Psoas muscle (tissue), 8 donors: ENCODE measurements at places on chromosomes 2 and 18.
A peak's percentile ranks its signal among the peaks of the same experiment; 100 is the strongest.

- no peaks in the 10 kb centered on the region for H3K27me3 ChIP-seq
- H3K4me3 ChIP-seq = no peak overlapping the region
- H3K27ac ChIP-seq = no peak overlapping the region
- H3K4me1 ChIP-seq = no peaks in the 10 kb centered on the region
- DNase-seq = no peak
These were observed 152.9 kb upstream of the EPAS1 start for GRCh38 chr2:46144133-46144800.

GRCh38 chr2:216956820-216957493 is 97.1 kb upstream of the TNP1 start:
- H3K27me3 ChIP-seq = no peaks in the 10 kb centered on the region
- no peaks in the 10 kb centered on the region for H3K4me1 ChIP-seq
- no peak overlapping the region for H3K4me3 ChIP-seq
- H3K36me3 ChIP-seq = no peaks in the 10 kb centered on the region
- peak; percentile 67 for DNase-seq

DNA sequence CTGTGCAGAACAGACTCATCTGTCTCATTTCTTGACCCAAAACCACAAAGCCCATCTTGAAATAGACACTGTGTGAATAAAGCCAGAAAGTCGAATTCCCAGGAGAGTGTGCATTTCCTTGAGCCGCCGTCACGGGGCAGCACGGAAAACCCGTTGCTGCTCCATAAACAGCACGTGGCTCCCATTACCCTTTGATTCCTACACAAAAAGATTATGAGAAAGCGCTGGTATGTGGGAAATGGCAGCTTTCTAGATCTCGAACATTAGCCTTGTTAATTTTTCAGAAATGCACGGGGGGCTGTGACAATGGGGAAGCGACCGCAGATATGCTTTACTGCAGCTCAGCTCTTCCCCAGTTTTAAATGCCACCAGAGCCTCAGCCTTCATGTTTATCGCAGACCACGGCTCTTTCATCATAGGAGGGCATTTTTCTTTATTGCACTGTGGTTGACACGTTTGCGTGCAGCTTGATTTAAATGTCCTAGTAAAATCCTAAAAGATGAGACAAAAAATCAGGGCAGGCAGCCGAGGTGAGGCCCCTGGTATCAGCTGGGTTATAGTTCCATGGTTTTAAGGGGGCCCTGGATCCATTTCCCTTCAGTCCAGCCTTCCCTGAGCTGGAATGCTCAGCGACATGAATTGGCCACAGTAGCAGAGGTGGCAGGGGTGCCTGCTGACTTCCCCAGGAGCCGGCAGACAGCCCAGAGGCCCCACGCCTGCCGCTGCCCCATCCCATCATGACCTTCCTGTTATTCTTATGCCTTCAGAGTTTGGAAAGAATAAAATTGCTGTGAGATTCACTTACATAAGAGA is 249.3 kb downstream of the NDUFA10 start:
- H3K4me3 ChIP-seq = no peak overlapping the region
- DNase-seq = no peak
- H3K27ac ChIP-seq = no peak overlapping the region
- peaks cover 3% of the 10 kb centered on the region for H3K27me3 ChIP-seq
- H3K36me3 ChIP-seq = no peaks in the 10 kb centered on the region

- H3K27ac ChIP-seq = no peak overlapping the region
- no peak for DNase-seq
- no peaks in the 10 kb centered on the region for H3K36me3 ChIP-seq
- no peak overlapping the region for H3K4me3 ChIP-seq
- H3K4me1 ChIP-seq = no peaks in the 10 kb centered on the region
These were observed 390.0 kb downstream of the STK39 start for GRCh38 chr2:167857416-167857815.

DNA sequence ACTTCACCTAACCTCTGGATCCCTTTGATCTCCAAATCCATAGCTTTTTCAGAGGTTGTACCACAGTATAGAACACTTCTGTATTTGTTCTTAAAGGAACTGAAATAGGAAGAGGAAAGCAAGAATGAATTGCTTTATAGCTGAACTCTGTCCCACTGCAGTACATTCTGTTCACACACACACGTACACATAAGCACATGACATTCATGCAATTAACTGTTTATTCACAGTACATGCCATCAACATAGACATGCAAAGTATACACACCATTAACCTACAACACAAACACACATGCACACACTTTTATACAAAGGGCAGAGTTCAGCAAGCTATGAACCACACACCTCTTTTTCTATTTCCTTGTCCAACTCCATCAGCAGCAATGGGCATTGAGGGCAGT is 43.2 kb downstream of the MRPL33 start:
- H3K27ac ChIP-seq = no peak overlapping the region
- H3K4me1 ChIP-seq = no peaks in the 10 kb centered on the region
- H3K4me3 ChIP-seq = no peak overlapping the region
- H3K27me3 ChIP-seq = no peaks in the 10 kb centered on the region

DNA sequence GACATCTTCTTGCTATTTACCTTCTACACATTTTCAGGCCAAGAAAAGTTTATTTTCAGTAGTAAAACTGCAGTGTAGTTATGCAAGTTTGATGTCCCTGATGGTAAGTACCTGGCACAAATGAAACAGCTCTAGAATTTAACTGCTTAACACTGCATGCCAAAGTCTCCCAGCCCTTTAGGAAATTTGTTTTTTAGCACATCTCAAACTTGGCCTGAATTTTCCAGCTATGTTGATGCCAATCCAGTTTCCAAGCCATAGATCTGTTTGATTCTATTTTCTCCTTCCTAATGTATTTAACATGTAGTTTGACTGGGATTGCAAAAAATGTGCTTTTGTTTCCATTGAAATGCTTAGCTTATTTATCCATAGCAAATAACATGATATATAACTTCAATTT is 29.3 kb upstream of the ZNF385B start:
- H3K36me3 ChIP-seq = no peaks in the 10 kb centered on the region
- H3K4me3 ChIP-seq = no peak overlapping the region
- no peaks in the 10 kb centered on the region for H3K27me3 ChIP-seq
- H3K27ac ChIP-seq = no peak overlapping the region
